CD8-positive, alpha-beta T cell (primary cell): ENCODE measurements at places on chromosomes 4 and X.
A peak's percentile ranks its signal among the peaks of the same experiment; 100 is the strongest.

- DNase-seq, result no peak
Measured at GRCh38 chr4:150573534-150573933, 8.4 kb upstream of the MAB21L2 start.

DNA sequence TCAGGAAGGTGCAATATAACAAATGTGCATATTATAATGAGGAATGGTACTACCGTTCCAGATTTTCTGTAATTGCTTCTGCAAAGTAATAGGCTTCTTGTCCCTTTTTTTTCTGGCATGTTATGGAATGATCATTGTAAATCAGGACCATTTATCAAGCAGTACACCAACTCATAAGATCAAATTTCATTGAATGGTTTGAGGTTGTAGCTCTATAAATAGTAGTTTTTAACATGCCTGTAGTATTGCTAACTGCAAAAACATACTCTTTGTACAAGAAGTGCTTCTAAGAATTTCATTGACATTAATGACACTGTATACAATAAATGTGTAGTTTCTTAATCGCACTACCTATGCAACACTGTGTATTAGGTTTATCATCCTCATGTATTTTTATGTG is 12.6 kb downstream of the IBSP start:
- DNase-seq, result no peak

DNA sequence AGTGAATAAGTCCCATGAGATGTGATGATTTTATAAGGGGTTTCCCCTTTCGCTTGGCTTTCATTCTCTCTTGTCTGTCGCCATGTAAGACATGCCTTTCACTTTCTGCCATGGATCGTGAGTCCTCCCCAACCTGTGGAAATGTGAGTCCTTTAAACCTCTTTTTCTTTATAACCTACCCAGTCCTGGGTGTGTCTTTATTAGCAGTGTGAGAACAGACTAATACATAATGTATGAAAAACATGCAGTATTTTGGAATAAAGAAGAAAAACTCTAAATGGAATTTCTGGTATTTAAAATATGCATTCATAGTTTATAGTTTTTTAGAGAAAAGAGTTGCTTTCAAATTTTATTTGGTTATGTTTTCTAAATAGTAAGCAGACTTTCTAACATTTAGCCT is 360.7 kb downstream of the PCDH7 start:
- DNase-seq, result no peak

DNA sequence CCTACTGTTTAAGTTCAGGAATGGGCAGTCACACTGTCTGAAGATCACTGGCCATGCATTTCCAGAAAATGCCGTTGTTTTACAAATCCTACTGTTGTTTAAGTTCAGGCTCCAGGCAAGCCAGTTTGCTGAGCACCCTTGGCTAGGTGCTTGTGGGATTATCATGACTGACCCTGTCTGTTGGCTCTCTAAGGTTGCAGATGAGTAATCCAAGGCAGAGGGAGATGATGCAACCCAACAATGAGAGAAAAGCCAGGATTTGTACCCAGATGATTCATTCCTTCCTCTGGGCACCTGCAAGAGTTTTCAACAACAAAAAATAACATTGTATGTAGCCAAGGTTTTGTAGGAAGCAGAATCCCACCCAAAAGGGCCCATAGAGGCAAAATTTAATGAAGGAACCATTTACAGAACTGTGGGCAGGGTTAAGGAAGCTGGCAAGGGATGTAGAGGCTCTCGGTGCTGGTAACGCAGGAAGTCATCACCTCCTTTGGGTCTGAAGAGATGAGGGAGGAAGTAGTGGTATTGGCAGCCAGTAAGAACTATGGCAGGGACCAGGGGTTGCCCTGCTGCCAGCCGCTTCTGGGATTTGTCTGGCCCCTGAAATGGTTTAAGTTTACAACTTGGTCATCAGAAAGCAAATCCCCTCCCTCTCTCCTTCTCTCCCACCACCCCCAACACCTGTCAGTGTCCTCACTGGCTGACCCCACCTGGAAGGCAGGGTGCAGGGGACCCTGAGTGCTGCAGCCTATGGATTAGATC is 54.8 kb downstream of the MSX1 start:
- no peak for DNase-seq

DNA sequence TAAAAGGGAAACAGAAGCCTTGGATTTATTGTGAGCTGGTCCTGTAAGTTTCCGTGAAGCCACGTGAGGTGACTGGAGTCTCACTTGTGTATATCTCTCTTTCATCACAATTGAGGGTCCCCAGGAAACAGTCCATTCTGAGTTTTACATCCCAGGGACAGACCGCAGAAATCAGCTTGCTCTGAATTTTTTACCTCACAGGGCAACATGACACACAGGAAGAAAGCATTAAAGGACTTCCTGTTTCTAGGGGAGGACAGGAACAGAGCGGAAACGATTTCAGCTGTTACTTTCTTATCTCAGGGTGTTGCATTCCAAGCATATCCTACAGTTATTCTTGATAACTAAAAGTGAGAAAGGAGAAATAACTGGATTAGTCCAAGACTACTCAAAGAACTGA is 553.5 kb downstream of the TRAM1L1 start:
- no peak for DNase-seq

- DNase-seq, result no peak
Measured at GRCh38 chr4:94576210-94576609, 124.5 kb downstream of the PDLIM5 start.

- DNase-seq, result no peak
Measured at GRCh38 chr4:185567381-185568376, 32.4 kb upstream of the PDLIM3 start.

DNA sequence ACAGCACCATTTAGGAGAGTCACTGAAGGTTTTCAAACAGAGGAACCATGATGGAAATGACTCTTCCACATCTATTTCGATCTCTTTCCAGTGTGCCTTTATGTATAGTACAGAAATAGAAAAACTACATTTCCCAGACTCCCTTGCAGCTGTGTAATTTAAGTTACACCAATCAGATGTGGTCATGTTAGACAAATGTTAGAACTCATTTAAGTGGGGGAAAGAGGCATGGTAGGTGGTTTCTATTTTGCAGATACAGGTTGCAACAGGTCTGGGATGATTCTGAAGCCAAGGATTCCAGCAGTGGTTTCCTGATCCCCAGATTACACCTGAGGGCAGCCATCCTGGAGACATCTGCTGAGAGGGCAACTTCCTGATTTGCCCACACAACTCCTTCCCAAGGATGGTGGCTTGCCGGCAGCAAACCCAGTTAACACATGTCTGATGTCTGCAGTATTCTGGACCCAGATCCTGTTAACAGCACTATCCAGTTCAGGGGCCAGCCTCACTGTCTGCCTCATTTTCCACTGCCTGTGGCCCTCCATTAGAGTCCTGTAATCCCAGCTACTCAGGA is 38.7 kb upstream of the PDK3 start:
- peak; percentile 49 for DNase-seq

DNA sequence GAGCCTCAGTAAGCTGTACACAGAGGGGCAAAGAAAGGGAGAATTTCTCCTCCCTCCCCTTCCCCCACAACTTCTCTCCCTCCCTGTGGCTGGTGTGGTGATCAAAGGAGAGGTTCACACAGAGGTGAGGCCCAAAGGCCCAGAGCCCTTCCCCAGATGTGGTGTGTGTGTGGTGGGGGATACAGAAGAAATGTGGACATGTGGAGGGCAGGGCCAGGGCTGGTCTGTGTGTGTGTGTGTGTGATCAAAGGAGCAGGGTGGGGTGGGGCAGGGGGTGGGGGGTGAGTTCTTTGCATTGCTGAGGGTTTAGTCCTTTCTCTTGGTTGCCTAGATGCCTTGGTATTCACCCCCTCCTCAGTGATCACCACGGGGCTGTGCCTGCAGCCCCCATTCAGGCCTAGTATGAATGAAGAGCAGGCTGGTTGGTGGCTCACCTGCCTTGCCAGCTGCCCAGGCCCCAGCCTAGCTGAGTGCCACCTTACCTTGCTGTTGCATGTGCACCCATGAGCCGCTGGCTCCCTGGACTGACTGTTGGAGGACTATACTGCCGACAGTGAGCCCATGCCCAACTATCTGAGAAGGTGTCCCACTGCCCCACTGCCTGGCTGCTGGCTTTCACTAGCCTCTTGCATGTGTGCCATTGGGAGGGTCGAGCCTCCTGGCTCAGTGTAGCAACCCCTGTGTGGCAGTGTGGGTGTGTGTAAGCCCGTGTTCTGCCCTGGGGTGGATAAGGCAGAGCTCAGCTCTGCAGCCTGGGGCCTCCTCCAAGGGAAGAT is 101.9 kb downstream of the EFNB1 start:
- DNase-seq, result no peak

- peak; percentile 3 for DNase-seq
Measured at GRCh38 chr4:94452476-94453371, 982 bp downstream of the PDLIM5 start.

GRCh38 chr4:55947254-55947882 is 1.4 kb upstream of the CEP135 start:
- DNase-seq, result no peak

GRCh38 chr4:172517391-172517790 is 651.2 kb upstream of the GALNT7 start:
- no peak for DNase-seq

DNA sequence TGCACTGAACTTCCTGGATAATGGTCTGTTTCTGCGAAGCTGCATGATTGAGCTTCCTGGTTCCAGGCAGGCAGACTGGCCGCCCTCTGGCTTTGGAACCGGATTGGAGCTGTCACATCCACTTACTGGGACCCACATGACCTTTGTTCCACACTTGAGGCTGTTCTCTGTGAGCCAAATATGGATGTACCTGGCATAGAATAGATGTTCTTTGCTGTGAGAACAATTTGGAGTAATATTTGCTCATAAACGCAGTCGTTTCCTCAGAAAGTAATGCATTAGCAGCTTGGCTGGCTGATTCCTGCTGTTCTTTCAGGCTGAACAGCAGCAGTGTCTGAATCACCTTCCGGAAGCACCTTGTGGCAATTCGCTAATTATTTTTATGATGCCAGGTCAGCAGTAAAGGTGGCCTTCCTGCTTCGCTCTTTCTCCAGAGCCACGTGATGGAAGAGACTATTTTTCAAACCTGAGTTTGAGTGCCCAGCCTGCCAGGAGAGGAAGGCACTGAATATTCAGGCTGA is 78.1 kb upstream of the BOD1L1 start:
- no peak for DNase-seq
